ENCODE measurements at places on chromosomes 13 and 19. TPM values are rescaled to one million over a fixed set of nuclear protein-coding genes. Genes with fewer than 3 reads are reported as not detected.

- no peak for DNase-seq
Observed at GRCh38 chr19:38055010-38055409, 148.0 kb downstream of the SIPA1L3 start.

- no peak for DNase-seq
Observed at GRCh38 chr19:18774782-18775444, 16.2 kb downstream of the COMP start.

GRCh38 chr13:67099494-67099893 is 130.6 kb downstream of the PCDH9 start:
- DNase-seq = no peak

- no peak for DNase-seq
Observed at GRCh38 chr13:109760402-109760801, 26.0 kb downstream of the IRS2 start.

DNA sequence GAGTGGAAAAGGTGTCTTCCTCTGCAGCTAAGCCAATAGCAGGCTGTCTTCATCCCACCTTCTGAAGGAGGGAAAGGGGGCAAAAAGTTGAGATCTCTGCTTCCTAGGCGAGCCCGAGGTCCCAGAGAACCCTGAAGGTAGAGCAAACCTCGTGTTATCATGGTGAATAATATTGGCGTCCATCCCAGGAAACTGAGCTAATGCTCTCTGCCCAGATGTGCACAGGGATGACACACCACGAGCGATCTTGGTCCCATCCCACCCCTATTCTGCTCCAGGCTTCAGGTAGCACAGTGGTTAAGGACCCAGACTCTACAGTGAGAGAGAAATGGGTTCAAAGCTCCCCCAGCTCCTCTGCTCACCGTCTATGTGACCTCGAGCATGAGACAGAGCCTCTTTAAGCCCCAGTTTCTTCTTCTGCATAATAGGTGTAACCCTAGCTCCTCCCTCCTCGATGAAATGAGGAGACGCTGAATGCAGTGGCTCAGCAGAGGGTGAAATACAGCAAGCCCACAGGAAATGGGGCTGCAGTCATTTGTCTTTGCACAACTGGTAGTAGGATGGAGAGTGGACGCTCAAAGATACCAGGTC is 9.9 kb upstream of the CEACAM20 start:
- no peak for DNase-seq

DNA sequence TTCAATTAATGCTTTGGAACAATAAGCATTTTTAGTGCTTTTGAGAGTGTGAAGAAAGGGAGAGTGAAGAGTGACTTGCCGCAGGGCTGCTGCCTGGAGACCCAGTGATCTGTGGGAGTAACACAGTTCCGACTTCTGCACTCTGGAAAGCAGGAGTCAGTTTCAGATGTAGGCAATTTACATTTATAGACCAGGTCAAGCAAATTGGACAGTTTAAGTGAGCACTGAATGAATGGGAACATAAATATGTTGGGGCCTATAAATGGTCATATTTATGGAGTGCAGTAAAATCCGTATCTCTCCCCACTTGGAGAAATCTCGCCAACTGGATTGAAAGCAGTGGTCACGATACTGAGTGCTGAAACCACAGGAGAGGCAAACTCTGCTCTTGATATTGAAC is 9.4 kb upstream of the SHISA2 start:
- DNase-seq = no peak

DNA sequence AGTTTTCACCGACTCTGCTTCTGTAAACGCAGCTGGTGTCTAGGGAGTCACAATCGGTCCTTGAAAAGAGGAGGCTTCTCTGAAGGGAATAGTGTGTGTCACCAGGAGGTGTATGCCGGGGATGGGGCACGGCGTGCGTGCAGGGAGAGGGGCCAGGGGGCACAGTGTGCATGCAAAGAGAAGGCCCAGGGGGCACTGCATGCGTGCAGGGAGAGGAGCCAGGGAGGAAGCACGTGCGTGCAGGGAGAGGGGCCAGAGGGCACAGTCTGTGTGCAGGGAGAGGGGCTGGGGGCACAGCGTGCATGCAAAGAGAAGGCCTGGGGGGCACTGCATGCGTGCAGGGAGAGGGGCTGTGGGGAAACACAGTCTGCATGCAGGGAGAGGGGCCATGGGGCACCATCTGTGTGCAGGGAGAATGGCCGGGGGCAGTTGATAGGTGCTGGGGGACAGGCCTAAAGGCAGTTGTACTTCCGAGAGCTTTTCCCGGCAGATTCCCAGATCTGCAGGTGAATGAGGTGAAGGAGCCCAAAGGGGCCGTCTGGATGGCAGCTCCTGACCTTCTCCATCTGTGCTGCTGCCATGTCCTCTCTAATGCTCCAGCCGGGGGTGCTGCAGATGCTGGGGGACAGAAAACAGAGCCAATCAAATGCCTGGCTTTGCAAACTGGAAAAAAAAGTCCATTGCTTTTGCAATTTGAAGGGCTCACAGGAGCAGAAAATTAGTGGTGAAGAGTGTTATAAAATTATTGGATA is 36.4 kb downstream of the ATP11A start:
- DNase-seq = no peak

DNA sequence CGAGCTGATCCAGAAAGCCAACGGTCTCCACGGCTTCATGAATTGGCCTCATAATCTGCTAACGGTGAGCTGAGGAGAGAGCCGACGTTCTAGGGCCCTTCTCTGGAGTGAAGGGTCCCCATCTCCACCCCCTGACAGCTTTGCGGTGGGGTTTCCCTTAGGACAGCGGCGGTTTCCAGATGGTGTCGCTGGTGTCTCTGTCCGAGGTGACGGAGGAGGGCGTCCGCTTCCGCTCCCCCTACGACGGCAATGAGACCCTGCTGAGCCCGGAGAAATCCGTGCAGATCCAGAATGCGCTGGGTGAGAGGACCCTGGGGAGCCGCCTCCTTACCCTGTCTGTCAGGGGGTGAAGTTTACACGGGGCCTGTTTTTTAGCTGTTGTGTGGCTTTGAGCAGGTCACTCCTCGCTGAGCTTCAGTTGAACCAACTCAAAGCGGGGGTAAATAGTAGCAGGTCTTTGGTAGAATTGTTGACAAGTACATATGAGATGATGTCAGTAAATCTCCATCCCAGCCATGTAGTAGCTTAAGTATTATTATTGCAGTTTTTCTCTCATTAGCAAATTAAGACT is 801 bp downstream of the QTRT1 start:
- no peak for DNase-seq

DNA sequence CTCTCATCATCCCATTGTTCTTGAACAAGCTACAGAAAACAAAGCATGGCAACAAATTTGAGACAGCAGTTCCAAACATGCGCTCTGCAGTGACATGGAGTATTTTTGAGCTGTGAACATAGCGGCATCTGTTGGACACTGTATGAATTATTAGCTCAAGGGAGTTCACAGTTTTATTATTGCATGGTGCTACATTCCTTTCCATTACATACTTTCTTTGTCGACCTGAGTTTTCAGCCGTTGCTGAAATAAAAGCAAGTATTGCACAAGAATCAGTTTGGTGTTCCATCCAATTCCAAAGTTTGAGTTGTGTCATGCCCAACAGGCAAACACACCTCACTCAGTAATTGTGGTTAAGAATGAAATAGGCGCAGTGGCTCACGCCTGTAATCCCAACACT is 30.1 kb upstream of the METTL21C start:
- no peak for DNase-seq

SLC25A41 gene
- 0.93 TPM for total RNA-seq

- no peak for DNase-seq
Observed at GRCh38 chr13:39887387-39887786, 231.9 kb downstream of the COG6 start.

SBK2 gene
- 0.30 TPM for total RNA-seq

NKG7 gene
- not detected for total RNA-seq

GRCh38 chr19:11142528-11143171 is 12.9 kb downstream of the SPC24 start:
- DNase-seq = peak; percentile 79

EXOC3L2 gene
- total RNA-seq = not detected

DNA sequence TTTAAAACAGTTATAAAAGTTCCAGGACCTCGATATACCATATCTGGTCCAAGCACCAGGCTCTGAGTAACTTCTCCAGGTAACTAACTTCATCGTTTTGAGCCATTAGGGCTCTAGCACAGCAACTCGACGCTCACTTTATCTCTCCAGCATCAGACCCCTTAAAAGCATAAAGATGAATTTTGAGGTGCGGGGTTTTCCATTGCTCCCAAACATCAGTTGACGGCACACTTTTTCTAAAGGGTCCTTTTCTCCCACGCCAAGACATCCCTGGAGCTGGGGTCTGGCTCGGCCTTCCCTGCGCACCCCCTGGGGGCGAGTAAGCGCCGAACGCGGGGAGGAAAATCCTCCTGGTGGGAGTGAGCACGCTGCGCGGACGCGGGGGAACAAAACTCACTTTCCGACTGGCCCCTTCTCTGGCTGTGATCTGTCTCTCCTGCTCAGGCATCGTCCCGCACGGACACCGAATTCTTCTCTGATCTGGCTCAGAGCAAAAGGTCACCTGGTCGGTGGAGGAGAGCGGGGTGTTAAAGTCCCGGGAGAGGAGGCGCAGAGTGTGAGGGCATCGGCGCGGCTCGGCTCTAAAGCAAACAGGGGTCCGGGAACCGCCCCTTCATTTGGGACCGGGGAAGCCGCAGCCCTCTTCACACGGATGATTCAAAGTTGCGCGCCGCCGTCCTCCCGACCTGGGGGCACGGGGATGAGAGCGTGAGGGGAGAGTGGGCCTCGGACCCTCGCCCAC is at the start of gene ATP7B:
Gene ATP7B, minus strand, starts transcription at position 561 of the 742 bp plus-strand sequence. Its CDS starts 113 bp downstream, at position 448.
- no peak for DNase-seq

DNA sequence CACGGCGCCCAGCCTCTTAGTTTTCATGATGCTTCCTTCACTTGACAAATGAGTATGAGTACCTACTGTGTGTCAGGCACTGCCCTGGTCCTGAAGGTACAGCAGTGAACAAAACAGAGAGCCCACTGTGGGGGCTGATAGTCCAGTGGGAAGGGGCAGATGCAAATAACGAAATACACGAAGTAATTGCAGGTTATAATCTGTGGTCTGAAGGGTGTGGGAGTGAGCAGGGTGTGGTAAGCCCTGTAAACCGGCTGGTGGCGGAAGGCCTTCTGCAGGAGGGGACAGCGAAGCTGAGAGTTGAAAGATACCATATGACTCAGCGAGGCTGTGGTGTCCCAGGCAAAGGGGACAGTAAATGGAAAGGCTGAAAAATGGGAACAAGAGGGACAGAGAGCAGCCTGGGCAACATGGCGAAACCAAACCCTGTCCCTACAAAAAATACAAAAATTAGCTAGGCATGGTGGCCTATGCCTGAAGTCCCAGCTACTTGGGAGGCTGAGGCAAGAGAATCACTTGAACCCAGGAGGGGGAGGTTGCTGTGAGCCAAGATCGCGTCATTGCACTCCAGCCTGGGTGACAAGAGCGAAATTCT is 60.5 kb downstream of the MAP4K1 start:
- DNase-seq = no peak

UPK1A gene
- 0.69 TPM for total RNA-seq

- DNase-seq = no peak
Observed at GRCh38 chr13:40388617-40389016, 277.8 kb downstream of the FOXO1 start.

POLR2I gene
- total RNA-seq = 108 TPM

LENG9 gene
- total RNA-seq = 9.0 TPM

ADM5 gene
- 12.1 TPM for total RNA-seq

TEX30 gene
- total RNA-seq = 22.3 TPM

- no peak for DNase-seq
Observed at GRCh38 chr19:13068085-13068846, 34.4 kb downstream of the LYL1 start.

CLDND2 gene
- 1.8 TPM for total RNA-seq

- DNase-seq = peak; percentile 34
Observed at GRCh38 chr13:106103779-106104178, 431.7 kb downstream of the EFNB2 start.

- DNase-seq = no peak
Observed at GRCh38 chr19:12792051-12792852, 966 bp downstream of the JUNB start.

UQCRFS1 gene
- total RNA-seq = 45.8 TPM

IGFLR1 gene
- total RNA-seq = 8.3 TPM

CXCL17 gene
- total RNA-seq = 0.32 TPM

TIMM13 gene
- 151 TPM for total RNA-seq

DNA sequence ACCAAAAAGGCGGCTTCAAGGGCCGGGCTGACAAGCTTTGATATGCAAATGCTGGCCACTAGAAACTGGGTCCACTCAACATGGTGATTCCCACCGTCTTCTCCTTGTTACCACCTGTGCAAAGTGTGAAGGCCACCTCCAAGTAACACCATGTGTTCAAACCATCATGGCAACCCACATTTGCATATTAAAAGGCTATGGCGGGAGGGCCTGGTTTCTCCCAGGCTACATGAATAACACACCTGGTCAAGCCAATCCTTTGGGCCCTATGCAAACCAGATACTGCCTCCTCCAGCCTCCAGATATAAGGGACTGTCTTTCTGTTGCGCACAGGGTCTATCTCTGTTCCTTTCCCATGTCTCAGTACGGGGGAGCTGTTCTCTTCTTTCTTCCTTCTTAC is 36.6 kb upstream of the ZSCAN5A start:
- no peak for DNase-seq

- DNase-seq = no peak
Observed at GRCh38 chr13:77345150-77345780, 18.4 kb upstream of the MYCBP2 start.

DCT gene
- 0.12 TPM for total RNA-seq

GRCh38 chr19:3830621-3831589 is 37.9 kb downstream of the ZFR2 start:
- no peak for DNase-seq

DNA sequence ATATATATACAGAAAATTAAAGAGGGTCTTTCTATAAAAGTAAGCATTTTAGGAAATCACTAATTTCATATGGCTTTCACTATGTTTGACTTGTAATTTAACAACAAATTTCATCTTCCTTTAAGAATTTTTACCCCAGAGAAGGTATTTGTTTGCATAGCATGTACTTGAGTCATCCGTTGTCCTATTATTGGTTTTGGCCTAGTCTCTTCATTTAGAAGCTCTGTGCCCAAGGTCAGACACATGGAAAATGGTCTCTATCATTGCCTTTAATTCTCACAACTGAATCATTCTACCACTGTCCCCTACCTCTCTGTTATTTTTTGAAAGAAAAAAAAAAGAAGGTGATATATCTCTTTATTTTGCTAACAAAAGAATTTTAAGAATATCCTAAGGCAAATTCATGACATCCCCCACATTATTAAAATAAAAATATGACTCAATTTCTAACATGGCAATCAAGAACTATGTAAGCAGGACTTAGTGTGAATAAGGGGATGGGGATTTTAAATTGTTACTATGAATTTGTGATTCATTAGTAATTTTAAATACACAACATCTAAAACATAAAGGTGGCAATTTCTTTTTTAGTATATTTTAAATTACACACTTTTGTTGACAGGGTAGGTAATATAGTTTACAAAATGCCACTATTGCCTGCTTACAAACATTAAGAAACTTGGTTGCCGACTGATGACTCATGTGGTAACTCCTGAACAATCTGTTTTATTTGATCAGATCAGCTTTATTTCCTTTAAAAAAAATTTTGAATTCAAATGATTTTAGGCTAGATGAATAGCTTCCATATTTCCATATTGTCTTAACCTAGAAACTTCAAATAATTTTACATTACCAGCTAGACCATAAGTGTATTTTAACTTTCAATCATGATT is 13.9 kb downstream of the SLITRK5 start:
- DNase-seq = no peak
